ENCODE measurements at places on chromosomes 12 and 14. TPM values are rescaled to one million over a fixed set of nuclear protein-coding genes. Genes with fewer than 3 reads are reported as not detected.

GRCh38 chr12:117109943-117110635 is 10.9 kb upstream of the TESC start:
- no peak for DNase-seq

DNA sequence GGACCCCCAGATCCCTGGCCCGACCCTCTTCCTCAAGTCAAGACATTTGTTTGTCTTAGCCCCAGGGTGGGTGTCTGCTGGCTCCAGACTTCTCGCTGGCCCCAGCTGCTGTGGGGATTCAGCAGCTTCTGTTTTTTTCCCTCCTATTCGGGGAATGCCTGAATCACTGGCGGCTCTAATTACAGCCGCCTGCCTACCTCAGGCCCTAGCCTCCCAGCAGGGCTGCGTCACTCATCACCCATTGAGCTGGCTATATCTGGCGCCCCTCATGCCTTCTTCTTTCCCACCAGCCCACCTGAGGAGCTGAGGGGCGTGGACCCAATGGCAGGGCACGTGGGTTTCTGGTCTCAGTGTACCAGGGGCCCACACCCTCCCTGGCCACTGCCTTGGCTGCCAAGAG is 10.1 kb downstream of the KRT80 start:
- DNase-seq = no peak

DNA sequence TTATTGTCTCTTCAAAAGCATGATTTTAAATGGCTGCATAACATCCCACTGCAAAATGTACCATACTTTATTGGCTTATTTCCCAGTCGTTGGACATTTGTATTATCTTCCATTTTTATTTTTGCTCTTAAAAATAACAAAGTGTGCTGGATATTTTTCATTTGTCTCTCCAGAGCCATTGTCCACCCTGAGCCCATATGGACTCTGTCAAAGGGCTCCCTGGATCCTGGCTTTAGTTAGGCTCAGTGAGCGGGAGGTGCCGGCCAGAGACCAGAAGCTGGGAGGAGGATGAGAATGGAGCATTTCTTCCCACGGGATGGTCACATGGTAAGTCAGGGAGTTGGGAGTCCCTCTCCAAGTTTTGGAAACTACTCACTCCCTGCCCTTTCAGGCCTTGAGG is 296.9 kb downstream of the NUAK1 start:
- no peak for DNase-seq

Gene VASH1
- 14.3 TPM for total RNA-seq

DNA sequence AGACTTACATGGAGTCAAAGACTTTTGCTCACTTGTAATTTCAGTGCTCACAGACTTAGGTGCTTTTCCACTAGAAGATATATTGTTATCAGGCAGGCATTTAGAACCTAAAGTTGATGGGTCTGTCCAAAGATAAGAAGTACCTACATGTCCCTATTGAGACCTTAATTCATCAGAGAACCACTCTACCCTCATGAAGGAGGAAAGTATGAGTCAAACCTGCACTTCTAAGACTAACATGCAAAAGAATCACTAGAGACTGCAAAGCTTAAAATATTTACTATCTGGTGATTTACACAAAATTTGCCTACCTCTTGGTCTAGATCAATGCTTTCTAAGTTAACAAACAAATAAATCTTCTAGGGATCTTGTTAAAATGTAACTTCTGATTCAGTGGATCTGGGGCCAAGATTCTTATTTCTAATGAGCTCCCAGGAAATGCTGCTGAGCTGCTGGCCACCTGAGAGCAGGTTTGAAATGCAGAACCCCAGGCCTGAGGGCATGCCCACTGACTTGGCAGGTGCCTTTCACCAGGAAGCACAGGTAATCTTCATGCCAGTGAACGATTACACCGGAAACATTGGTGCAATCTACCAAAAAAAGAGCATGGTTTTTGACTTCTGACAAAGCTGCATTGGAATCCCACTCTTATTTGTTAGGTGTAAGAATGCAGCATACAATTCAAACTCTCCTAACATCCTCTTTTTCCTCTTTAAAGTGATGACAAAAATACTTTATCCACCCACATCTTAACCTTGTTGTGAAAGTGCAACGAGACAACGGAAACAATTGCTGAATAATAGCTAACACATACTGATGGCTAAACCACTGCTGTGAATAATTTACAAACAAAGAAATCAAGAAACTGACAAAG is 214.2 kb downstream of the ADAMTS20 start:
- DNase-seq = no peak

Gene ERBB3
- total RNA-seq = 3.2 TPM

Measured in right atrium auricular region (tissue), 2 donors.